ENCODE measurements at places on chromosomes 2 and 18. TPM values are rescaled to one million over a fixed set of nuclear protein-coding genes. Genes with fewer than 3 reads are reported as not detected.

- DNase-seq: no peak
Measured at GRCh38 chr2:201938156-201938775, 95.4 kb upstream of the FZD7 start.

EFR3B gene
- 0.16 TPM for total RNA-seq

DNA sequence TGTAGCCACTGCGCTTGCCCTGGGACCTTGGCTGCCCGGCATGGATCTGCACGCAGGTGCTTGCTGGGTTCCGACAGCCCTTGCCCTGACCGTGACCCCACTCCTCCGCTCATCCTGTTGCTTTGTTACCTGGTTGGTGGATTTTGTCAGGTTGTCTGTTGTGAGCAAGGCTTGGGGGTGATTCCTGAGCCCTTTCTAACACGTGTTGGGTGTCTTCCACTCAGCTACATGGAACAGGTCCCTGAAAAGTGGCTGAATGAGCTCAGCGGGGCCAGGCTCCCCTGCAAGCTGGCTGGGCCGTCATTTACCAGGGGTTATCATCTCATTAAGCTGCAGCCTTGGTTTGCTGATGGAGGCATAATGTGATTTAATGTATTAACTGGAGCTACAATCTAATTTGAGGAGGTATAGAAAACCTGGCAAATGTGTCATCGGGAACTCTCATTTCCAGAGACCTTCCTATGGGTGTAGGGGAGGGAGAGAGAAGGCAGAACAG lies 24.6 kb downstream of the RAMP1 start:
- DNase-seq: no peak

HNMT gene
- 64.4 TPM for total RNA-seq

DNA sequence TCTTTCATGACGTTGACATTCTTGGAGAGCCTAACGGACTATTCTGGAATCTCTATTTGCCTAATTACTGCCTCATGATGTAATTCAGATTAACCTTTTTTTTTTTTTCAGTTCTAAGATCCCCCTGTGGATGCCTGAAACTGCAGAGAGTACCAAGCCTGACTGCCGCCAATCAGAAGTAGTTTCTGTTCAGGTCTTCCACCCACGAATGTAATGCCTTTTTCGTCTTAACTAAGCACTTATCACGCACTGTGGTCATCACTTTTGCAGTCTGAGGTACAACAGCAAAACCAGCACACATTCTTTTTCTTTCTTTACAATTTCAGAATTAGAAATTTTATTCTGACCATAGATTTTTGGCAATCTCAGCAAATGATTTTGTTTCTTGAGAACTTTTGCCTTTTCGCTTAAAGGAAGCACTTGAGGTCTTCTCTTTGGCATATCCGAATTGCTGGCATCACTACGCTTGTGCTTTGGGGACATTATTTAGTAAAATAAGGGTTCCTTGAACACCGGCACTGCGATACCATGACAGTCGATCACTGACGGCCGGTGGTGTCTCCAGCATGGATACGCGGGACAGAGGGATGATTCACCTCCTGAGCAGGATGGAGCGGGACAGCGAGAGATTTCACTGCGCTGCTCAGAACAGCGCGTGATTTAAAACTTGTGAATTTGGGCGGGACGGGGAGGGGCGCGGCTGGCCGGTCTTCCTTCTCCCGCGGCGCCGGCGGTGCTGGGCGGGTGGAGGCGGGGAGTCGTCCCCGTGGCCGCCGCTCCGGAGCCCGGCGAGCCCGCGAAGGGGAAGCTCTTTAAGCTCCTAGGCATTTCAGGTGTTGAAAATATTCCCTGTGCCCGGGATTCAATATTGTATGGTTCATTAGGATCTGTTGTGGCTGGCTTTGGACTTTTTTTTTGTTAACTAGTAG lies 32.0 kb upstream of the GPR55 start:
- no peak for DNase-seq

DNA sequence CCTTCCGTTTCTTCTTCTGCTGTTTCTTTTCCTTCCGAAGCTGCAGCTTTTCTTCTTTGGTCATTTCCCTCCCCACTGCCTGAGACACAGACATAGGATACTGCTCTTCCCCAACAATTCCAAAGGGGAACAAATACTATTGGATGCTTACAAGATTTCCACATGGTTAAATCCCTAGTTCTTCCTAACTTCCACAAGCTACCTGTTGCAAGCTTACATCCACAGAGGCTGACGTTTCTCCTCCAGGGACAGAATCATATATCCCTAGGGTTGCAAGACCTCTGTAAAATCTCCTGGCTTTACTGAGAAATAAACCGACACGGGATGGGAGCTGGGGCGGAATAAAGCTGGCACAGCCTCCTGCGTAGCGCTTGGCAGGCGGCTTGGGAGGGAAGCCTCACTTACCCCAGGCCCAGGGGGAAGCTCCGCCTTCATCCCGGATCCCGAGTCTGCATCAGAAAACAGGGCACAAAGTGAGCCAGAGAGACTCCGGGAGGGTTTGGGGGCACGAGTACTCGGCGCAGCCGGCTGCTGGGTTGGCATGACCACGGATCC lies 590 bp downstream of the EIF2B4 start:
- no peak for DNase-seq

- no peak for DNase-seq
Measured at GRCh38 chr2:157777427-157777826, 98.7 kb downstream of the ACVR1 start.

DNA sequence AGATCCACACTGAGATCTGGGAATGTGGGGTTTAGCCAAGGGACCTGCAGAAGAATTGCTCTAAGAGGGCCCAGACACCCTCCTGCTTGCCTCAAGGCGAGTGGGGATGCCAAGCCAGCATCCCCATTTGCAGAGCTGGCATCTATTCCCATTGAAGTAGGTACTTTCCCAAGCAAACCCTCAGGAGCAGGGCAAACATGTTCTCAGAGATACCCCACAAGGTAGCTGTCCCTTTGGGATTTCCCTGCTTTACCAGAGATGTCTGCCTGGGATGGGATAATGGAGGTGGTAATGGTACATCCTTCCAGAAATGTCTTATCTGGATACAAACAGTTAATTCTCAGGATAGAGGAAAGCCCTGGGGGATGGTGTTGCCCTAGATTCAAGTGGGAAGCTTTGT lies 51.2 kb downstream of the GYPC start:
- no peak for DNase-seq

ANKRD44 gene
- 7.9 TPM for total RNA-seq

FAM110C gene
- 8.0 TPM for total RNA-seq
